ENCODE measurements at places on chromosomes 6 and 20.

GRCh38 chr6:3277851-3278416 is 19.2 kb downstream of the PSMG4 start:
- DNase-seq, result no peak

DNA sequence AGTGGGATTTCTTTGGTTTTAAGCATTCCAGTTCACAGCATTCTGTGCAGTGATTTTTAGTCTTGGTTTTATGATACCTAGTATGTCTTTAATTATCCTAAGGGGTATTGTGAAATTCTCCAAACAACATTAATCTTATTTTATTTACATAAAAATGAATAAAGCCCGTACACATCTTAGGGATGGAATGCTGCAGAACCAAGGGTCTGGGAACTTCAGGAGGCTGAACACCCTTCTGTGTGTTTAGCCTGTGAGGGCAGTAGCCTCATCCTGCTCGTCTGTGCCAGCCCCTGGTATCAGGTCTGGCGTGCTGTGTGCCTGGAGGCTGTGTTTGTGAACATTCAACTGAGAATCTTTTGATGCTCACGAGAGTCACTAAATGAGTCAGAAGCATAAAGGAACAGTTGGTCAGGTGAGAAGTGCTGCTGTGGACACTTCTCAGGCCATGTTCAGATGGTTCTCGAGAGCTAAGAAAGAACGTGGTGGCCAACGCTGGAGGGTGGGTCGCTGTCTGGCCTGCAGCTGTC is 25.2 kb upstream of the C20orf204 start:
- DNase-seq, result no peak

GRCh38 chr6:13421425-13422059 is 65.9 kb downstream of the GFOD1 start:
- DNase-seq, result no peak

DNA sequence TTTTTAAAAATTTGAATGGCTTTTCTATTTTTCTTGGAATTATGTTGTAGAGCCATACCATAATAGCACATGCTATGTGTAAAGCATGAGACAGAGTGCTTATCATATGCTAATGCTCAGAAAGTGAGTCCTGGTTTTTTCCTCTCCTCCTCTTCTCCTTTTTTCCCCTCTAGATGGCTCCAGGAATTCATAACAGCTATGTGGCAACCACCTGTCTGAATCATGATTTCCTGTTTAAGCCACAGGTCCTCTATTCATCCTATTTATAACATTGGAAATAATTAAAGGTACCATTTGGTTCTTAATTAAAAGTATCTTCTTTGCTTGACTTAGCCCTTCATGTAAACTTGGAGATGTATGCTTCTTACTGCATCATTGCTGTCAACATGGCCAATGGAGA is 260.0 kb upstream of the MAP3K7 start:
- peak; percentile 61 for DNase-seq

GRCh38 chr6:156174031-156174890 is 602.9 kb upstream of the ARID1B start:
- DNase-seq, result no peak

GRCh38 chr20:20205141-20205861 is 153.0 kb downstream of the CFAP61 start:
- no peak for DNase-seq

DNA sequence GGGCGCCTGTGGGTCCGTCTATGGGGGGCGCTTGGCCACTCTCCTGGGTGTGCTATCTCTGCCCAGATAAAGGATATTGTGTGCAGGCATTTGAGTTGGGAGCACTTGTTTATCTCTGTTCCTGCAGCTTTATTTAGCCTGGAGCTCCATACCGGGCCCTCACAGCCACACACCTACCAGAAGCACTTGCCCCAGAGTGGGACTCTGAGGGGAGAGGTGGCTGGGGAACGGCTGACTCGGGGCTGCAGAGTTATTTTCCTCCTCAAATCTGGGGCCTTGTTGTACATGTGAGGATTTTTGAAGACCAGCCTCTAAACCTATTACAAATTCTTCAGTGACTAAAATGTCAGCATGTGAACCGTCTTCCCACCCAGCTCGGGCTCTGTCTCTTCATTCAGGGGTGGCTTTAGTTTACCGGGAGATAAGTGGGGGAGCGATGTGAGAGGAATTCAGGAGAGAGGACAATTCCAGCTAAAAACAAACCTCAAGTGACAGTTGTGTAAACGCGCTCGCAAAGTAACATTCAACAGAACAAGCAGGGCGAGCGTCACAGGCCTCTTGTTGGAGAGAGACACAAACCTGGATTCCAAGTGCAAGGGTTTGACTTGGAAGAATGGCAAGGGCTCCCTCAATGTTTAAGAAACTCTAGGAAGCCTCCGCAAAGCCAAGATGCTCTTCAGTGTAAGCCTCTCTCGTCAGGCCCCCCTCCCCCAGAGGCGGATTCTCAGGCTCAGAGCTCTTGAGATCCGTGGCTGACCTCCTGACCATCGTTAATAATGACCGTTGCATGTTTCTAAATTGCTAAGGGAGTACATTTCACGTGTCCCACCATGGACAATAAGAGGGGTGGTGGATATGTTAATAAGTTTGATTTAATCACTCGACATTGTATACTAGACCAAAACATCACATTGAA is 548.9 kb downstream of the QKI start:
- DNase-seq, result no peak

DNA sequence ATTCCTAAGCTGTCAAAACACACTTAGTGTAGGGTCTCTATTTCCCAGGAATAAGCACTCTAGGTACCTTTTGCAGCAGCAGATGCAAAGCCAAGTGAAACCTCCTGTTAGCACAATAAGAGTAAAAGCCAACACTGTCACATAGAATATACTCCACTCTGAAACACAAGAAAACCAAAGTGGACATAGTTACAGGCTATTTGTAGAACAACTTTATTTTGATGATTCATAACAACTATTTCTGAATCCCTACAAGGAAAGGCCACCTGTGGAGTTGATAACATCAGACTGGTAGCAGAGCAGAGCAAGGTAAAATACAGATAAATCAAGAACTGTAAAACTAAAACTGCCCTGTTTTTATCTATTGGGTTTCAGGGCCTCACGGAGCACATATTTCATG is 59.7 kb downstream of the ALDH5A1 start:
- no peak for DNase-seq

DNA sequence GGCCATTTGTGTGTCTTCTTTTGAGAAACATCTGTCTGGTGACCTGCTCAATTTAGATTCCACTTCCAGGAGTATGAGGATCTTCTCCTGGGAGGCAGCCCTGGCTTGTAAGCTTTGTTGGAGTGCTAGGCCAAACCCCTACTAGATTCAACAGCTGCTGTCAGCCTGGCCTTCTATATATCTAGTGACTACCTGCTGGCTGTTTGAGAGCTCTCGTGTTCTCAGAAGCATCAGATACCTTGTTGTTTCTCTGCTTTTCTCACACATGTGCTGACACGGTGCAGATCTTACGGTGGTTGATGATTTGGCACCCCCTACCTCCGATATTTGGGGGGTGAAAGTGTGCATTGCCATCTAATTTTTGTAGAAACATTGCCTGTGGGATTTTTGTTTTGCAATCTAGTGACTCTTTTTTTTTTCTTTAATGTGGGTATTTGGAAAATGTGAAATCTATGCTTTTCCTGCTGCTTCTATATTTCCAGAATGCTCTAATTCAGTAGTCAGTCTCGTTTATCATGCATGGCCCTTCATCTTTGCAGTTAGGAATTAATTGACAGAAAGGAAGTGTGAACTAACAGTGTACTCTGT is 4.7 kb downstream of the CCN2 start:
- DNase-seq, result no peak

DNA sequence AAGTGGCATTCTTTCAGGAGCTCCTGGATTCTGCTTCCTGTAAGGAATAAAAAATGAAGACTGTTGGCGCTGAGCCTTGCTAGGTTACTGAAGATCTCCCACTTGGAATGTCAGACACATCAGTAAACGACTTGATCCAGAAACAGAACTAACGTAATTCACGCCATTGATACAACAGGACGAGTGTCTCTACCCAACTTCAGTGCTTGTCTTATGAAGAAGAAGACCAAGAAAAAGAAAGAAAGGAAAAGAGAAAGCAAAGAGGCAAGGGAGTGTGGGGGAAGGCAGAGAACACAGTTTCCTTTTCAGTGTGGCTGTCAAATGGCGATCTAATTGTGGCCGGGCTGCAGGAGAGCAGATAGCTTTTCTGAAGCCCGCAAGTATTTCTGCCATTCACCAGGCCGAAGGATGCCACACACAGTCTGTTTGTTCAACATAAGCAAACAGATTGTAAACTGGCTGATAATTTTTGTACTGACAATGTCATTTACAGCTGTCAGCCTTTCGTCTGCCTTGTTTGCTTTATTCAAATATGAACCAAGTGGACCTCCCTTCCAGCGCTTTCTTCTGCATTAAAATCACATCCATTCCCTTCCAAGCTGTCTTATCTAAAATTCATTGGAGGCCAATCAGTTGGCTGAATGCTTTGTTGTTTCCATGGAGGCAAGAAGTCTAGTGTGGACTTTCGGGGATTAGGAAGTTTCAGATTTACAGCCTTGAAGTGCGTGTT is 180.6 kb downstream of the FOXA2 start:
- DNase-seq, result no peak

GRCh38 chr6:42257614-42258013 is 40.0 kb upstream of the MRPS10 start:
- no peak for DNase-seq

DNA sequence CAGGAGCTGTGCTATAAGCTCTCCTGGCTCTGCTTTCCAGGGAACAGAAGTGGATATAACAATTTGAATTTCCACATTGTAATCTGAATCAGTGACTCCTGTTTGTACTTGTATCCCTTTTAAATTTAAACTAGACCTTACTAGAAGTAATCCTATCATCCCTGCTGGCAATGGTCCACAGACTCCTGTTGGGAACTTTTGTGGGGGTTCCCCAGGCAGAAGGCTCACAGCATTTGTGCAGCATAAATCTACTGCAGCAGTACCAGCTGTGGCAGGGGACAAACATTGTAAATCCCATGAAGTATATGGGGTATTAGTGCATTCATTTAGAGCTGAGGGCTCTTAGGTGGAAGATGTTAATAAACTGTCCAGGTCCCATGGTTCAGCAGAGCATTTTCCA is 12.0 kb upstream of the PDCD2 start:
- no peak for DNase-seq

GRCh38 chr6:113306552-113307145 is 550.5 kb upstream of the MARCKS start:
- DNase-seq, result no peak

DNA sequence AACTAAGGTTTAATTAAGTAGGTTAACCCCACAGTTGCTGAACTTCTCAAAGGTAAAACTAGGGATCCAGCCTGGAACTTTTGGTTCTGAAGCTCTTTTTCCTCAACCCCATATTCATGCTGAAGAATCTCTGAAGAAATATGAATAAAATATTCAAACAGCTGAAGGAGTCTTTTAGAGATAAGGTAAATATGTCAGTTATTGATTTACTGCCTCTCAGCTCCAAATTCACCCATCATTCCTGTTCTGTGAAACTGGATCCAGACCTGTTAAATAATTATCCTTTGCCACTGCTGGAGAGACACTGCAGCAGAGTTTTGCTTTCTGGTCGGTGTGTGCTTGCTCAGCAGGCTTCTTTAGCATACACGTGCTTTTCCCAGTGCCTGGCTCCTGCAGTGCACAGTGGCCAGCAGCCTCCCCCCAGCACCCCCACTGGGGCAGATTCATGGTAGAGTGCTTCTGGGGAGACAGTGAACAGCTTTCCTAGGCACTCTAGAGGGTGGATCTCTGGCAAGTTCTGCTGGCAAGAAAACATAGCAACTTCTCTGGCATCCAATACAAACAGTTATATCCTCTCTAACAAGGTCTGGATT is 62.0 kb upstream of the BCLAF1 start:
- no peak for DNase-seq

DNA sequence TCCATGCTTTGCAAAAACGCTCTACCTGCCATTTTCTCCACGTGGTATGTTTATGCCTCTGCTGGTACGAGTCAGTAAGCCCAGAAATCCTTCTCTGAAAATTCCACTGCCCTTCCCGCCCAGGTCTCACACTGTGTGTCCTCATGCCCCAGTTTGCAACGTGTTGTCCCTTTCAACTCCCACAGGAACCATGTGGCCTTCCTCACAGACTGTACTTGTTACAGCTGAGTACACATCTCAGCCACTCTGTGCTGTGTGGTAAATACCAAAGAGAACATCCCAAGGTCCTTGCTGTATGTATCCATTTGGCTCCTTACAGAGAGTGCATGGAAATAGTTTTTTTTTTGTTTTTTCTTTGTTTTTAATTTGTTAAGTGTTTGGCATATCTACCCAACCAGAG is 56.9 kb downstream of the RTN4IP1 start:
- DNase-seq, result no peak

DNA sequence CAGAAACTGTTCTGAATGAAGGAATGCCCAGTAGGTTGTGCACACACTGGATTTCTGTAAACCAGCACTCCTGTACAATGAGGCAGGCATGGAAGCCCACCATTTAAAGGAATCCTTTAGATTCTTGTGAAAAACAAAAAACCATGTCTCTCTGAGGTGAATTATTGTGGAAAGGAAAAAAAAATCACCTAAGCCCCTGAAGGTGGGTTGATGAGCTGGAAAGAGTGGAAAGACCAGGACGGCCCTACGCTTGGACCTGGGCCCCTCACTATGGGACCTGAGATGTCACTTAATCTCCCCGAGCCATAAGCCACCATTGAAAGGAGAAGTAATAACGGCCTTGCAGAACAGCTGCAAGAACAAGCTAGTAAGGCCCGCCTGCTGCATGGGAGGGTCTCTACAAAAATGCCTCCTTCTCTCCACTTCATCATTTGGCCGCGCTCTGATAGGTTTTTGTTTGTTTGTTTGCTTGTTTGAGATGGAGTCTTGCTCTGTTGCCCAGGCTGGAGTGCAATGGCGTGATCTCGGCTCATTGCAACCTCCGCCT is 68.8 kb downstream of the RAB44 start:
- DNase-seq, result no peak
